Stomach (tissue), 19 donors: ENCODE measurements at places on chromosomes 5 and 9. TPM values are rescaled to one million over a fixed set of nuclear protein-coding genes. Genes with fewer than 3 reads are reported as not detected.
A peak's percentile ranks its signal among the peaks of the same experiment; 100 is the strongest.

The PCDHB16 gene
- 0.20 TPM for polyA plus RNA-seq

The STC2 gene
- polyA plus RNA-seq = 0.62 TPM

The UBE2QL1 gene
- polyA plus RNA-seq = 2.7 TPM

The TEX48 gene
- polyA plus RNA-seq = not detected

The SH3GL2 gene
- polyA plus RNA-seq = 3.0 TPM

The NKD2 gene
- 12.8 TPM for polyA plus RNA-seq

The ZNF483 gene
- not detected for polyA plus RNA-seq

The IFNB1 gene
- not detected for polyA plus RNA-seq

The PSAT1 gene
- polyA plus RNA-seq = 21.8 TPM

The OMD gene
- 2.2 TPM for polyA plus RNA-seq

The ANKRA2 gene
- 11.6 TPM for polyA plus RNA-seq

The EFCAB9 gene
- not detected for polyA plus RNA-seq

The PDZD2 gene
- 4.9 TPM for polyA plus RNA-seq

The ROR2 gene
- polyA plus RNA-seq = 12.0 TPM

The SHOC1 gene
- 0.19 TPM for polyA plus RNA-seq

The FOXE1 gene
- not detected for polyA plus RNA-seq

The GFI1B gene
- not detected for polyA plus RNA-seq

DNA sequence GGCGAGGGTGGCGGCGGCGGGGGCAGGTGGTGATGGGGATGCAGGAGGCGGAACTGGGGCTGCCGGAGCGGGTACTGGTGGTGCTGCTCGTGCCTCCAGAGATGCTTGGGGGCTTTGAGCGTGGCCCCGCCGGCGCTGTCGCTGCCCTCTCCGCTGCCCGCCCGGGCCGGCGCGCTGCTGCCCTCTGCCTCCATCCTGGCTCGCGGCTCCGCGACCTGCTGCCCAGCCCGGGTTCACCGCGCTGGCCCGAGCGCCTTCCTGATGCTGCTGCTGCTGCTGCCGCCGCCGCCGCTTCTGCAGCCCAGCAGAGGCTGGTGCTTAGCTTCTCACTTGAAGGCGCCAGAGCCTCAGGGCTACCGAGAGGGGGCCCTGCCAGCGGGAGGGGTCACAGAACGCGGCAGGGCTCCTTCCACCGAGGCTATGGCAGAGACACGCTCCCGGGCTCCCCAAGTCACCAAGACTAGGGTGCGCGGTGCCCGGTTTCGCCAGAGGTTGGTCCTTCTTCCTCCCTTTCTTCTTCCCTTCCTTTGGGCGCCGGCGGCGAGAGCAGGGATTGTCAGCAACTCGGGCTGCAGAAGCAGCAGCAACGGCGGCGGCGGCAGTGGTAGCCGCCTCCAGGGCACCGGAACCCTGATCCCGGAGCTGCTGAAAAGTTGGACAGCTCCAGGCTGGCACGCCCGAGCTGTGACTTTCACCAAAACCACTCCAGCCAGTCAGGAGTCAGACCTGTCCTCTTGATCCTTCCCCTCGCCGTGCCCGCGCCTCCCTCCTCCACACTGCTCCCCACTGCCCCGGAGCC lies at the start of gene PDE4D:
Gene PDE4D (minus strand): TSS at position 298 of the 799 bp plus-strand sequence.
- no peak within 1 kb of the TSS for H3K27ac ChIP-seq
- H3K4me3 ChIP-seq = peak within 1 kb of the TSS; percentile 57
- DNase-seq = peak; percentile 88
- H3K4me1 ChIP-seq = peaks cover 21% of the 10 kb centered on the region
- H3K36me3 ChIP-seq = no peaks in the 10 kb centered on the region
- peaks cover 35% of the 10 kb centered on the region for H3K27me3 ChIP-seq

DNA sequence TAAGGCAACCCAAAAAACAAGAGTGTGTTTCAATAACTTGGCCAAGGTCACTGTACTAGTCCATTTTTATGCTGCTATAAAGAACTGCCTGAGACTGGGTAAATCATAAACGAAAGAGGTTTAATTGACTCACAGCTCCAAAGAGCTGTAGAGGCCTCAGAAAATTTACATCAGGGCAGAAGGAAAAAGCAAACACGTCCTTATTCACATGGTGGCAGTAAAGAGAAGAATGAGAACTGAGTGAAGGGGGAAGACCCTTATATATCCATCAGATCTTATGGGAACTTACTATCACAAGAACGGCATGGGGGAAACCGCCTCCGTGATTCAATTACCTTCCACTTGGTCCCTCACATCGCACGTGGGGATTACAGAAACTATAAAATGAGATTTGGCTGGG lies 64.3 kb upstream of the CAMK4 start:
- H3K4me3 ChIP-seq = no peak overlapping the region
- DNase-seq = peak; percentile 12
- no peaks in the 10 kb centered on the region for H3K27me3 ChIP-seq
- no peak overlapping the region for H3K27ac ChIP-seq
- no peaks in the 10 kb centered on the region for H3K36me3 ChIP-seq

DNA sequence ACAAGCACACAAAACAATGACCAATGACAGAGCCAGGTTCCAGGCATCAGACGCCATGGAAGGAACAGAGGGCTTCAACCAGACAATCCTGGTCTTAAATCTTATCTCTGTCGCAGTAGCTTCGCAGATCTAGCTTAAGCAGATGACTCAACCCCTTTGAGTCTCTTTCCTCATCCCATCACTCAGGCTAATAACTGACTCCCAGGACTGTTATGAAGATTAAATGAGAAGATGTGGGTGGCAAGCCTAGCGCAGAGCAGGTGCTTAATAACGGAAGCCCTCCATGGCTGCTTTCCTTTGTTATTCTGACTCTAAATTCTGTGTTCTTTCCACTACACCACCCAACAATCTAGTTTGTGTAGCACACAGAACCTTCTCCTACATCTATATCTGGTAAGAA lies 110.9 kb downstream of the SLC24A2 start:
- H3K4me3 ChIP-seq = no peak overlapping the region
- no peaks in the 10 kb centered on the region for H3K27me3 ChIP-seq
- DNase-seq = no peak
- H3K36me3 ChIP-seq = no peaks in the 10 kb centered on the region
- H3K4me1 ChIP-seq = no peaks in the 10 kb centered on the region

DNA sequence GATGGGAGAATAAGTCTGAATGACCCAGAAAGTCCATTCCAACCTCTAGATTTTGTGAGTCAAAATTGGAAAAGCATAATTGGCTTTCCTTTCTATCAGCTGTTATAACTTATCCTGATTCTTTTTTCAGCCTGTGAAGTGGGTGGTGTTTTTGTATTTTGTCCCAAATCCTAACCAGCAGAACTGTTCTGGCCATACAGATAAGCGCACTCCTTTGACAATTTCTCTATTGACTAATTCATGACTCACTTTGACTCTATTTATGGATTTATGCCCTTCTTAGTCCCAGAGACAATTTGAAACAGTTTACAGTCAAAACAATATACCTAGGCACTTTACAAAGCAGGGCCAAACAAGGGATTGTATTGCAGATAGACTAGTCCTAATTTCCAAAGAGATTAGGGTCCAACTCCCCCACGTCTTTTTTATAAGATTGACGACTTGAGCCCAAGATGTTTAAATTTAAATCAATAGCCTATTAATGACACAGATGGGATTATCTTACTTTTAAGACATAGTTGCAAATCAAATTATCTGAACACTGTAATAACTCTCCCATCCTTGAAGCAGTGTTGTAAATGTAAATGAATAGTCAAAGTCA lies 301.7 kb upstream of the SEMA6A start:
- DNase-seq = no peak
- H3K27me3 ChIP-seq = no peaks in the 10 kb centered on the region
- no peaks in the 10 kb centered on the region for H3K36me3 ChIP-seq

GRCh38 chr9:73183917-73184861 lies 32.5 kb downstream of the ANXA1 start:
- peaks cover 11% of the 10 kb centered on the region for H3K4me1 ChIP-seq
- H3K27me3 ChIP-seq = no peaks in the 10 kb centered on the region
- no peak overlapping the region for H3K4me3 ChIP-seq
- no peak for DNase-seq
- H3K27ac ChIP-seq = no peak overlapping the region

DNA sequence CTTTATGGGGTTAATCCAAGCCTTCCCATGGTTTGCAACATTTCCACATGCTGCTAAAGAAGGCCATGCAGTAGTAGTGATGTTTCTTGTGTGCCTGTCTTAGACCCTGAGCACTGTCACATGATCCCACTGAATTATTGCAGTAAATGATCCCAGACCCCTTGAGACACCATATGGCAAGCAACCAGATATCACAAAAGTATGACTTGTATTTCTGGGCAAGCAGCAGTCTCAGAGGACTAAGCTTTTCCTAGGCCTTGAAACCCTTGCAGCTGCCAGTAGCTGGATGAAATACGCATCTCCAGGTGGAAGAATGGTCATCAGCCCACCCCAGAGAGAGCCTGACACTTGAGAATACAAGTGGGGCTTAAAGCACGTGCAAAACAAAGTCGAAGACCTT lies 41.8 kb downstream of the CDO1 start:
- peak; percentile 62 for DNase-seq
- no peak overlapping the region for H3K27ac ChIP-seq
- H3K4me1 ChIP-seq = no peaks in the 10 kb centered on the region
- H3K36me3 ChIP-seq = no peaks in the 10 kb centered on the region
- no peak overlapping the region for H3K4me3 ChIP-seq

DNA sequence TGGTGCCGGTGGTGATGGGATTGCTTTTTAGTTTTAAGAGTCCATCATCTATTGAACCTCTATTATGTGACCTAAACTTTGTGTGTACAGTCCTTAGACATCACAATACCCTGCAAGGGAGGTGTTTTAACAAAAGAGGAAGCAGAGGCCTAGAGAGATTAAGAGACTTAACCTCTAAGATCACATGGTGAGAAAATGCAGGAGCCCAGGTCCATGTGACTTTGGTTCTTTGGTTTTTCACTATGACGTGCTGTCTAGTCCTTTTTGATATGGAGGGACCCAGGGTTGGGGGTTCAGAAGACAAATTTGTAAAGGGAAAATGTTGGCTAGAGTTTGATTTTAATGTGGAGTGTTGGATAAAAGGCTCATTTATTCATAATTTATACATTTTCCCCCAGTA lies 34.1 kb upstream of the TRMT10B start:
- no peak for DNase-seq
- no peak overlapping the region for H3K27ac ChIP-seq
- no peaks in the 10 kb centered on the region for H3K4me1 ChIP-seq
- no peaks in the 10 kb centered on the region for H3K27me3 ChIP-seq
- H3K4me3 ChIP-seq = no peak overlapping the region
- no peaks in the 10 kb centered on the region for H3K36me3 ChIP-seq

- H3K36me3 ChIP-seq = peaks cover 56% of the 10 kb centered on the region
- no peaks in the 10 kb centered on the region for H3K4me1 ChIP-seq
- H3K27ac ChIP-seq = no peak overlapping the region
- DNase-seq = no peak
These were observed 48.1 kb downstream of the BDP1 start for GRCh38 chr5:71503536-71503935.

DNA sequence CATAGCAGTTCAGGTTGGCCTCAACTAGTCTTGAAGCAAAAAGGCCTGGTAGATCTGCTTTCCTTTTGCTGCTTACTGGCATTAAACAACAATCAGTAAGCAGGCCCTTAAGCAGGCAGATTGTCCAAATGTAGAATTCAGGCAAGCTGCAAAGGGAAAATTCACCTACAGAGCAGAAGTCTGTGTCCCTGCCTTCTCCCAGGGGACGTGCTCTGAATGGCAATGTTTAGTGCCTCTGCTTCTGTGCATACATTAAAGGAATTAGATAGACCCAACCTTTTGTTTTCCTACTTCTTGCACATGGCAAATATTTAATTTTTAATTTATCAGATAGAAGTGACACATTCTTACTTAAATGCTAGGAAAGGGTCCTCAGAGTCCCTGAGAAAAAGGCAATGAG lies 328.8 kb upstream of the PIK3R1 start:
- no peak for DNase-seq
- no peaks in the 10 kb centered on the region for H3K4me1 ChIP-seq
- no peaks in the 10 kb centered on the region for H3K27me3 ChIP-seq
- H3K27ac ChIP-seq = no peak overlapping the region
- no peaks in the 10 kb centered on the region for H3K36me3 ChIP-seq
- no peak overlapping the region for H3K4me3 ChIP-seq

DNA sequence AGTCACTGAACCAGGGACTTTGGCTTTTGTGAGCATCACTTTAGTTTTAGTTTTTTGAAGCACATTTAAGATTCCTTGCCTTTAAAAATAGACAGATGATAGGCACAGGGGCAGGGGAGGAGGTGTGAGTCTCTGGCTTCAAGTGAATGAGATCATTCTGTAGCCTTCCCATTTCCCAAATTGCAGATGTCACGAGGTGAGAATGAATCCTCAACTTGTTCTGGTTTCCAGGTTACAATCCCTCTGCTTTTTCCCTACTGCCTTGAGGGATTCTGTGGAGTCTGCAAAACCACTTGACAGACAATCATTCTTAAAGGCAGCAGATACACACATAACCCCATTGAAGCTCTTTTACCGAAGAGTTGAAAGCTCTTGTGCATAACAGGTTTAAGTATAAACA lies 332.4 kb downstream of the DMAC1 start:
- no peaks in the 10 kb centered on the region for H3K4me1 ChIP-seq
- H3K27me3 ChIP-seq = no peaks in the 10 kb centered on the region
- no peaks in the 10 kb centered on the region for H3K36me3 ChIP-seq
- no peak for DNase-seq

- no peak overlapping the region for H3K4me3 ChIP-seq
- no peak overlapping the region for H3K27ac ChIP-seq
- no peaks in the 10 kb centered on the region for H3K4me1 ChIP-seq
- H3K36me3 ChIP-seq = no peaks in the 10 kb centered on the region
- peak; percentile 72 for DNase-seq
- H3K27me3 ChIP-seq = no peaks in the 10 kb centered on the region
These were observed 165.6 kb downstream of the YTHDC2 start for GRCh38 chr5:113678924-113679575.

GRCh38 chr5:116872986-116873385 lies 298.4 kb upstream of the SEMA6A start:
- no peak overlapping the region for H3K4me3 ChIP-seq
- H3K4me1 ChIP-seq = no peaks in the 10 kb centered on the region
- no peak for DNase-seq
- no peak overlapping the region for H3K27ac ChIP-seq
- no peaks in the 10 kb centered on the region for H3K36me3 ChIP-seq

DNA sequence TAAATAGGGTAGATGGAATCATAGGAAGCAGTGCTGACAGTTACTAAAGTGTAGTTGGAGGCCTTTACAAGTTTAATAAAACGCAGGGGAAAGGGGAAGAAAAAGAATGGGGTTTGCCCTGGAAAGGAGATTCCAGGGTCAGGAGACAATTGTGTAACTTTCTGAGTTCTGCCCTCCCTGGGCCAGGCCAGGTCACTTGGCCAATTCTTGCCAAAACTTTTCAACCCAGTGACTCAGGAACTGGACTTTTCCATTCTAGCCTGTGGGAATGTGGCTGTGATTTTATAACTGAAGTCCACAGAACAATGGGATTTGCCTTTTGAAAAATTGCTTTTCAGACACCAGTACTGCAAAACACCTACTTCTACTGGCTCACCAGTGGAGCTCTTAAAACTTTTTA lies 289.8 kb upstream of the ANKRD55 start:
- peaks cover 30% of the 10 kb centered on the region for H3K4me1 ChIP-seq
- no peak overlapping the region for H3K27ac ChIP-seq
- H3K27me3 ChIP-seq = no peaks in the 10 kb centered on the region
- no peak for DNase-seq
- no peak overlapping the region for H3K4me3 ChIP-seq
- H3K36me3 ChIP-seq = no peaks in the 10 kb centered on the region

GRCh38 chr5:107578051-107578635 lies 92.6 kb downstream of the EFNA5 start:
- H3K4me3 ChIP-seq = no peak overlapping the region
- no peak overlapping the region for H3K27ac ChIP-seq
- no peak for DNase-seq
- H3K4me1 ChIP-seq = peaks cover 3% of the 10 kb centered on the region
- H3K36me3 ChIP-seq = no peaks in the 10 kb centered on the region

- H3K4me3 ChIP-seq = no peak overlapping the region
- H3K4me1 ChIP-seq = no peaks in the 10 kb centered on the region
- no peaks in the 10 kb centered on the region for H3K27me3 ChIP-seq
- no peak overlapping the region for H3K27ac ChIP-seq
- H3K36me3 ChIP-seq = no peaks in the 10 kb centered on the region
These were observed 134.3 kb downstream of the PPP2R2B start for GRCh38 chr5:146744068-146744745.
